ENCODE measurements at places on chromosomes 4 and X.
A peak's percentile ranks its signal among the peaks of the same experiment; 100 is the strongest.

GRCh38 chr4:98929341-98930267 is 671 bp upstream of the EIF4E start:
- DNase-seq: peak; percentile 69

- DNase-seq: peak; percentile 41
Measured at GRCh38 chr4:78720994-78721677, 55.0 kb upstream of the BMP2K start.

DNA sequence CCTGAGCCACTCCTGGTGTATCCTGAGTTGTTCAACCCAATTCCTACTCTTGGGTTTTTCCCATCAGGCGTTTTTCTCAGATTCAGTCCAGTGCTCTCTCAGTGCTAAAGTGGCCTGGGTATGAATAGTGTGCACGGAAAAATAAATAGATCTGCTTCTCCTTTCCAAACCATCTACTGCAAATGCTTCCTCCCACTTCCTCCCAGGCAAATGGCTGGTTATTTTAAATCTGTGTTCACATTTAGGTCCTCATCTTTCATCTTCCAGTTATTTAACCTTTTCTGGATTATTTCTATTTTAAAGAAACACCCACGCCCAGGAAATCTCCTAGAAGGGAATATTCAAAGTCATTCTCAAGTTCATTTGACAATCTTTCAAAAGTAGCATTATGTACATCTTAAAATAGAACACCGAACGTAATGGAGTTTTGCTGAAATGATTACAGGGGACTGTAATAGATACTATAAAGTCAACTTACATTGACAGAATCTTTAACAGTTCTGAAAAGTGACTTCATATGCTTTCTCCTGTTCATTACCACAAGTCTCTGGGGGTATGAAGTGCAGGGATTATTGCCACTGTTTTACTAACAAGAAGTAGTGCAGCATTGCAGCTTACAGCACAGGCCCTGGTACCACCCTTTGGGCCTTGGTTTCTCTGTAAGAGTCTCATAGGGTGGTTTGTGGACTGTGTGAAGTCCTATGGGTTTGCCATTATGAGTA is 66.3 kb downstream of the MED28 start:
- DNase-seq: no peak

DNA sequence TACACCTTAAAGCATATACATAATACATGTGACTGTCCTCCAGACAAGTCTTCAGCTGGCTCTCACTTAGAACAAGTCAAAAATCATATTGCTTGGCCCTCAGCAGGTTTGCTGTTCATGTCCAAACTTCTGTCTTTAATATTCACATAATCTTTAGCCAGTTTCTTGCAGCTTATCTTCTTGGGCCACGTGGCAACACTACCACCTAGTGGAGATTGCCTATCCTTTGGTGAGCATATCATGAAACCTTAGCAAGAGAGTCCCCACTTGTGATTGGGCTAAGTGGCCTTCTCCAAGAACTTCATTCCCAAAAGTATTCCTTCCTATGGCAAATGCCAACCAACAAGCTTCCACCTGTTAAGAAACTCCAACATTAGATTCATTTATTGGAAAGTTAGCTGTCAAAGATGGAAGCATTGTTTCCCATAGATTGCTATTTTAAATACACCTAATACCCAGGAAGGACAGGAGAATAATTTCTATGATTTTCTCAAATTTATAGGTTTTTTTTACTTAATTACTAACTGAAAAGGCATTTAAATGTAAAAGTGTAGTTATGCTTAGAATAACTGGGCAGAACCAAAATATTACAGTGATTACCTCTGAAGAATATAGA is 231.9 kb upstream of the INTU start:
- DNase-seq: peak; percentile 19

DNA sequence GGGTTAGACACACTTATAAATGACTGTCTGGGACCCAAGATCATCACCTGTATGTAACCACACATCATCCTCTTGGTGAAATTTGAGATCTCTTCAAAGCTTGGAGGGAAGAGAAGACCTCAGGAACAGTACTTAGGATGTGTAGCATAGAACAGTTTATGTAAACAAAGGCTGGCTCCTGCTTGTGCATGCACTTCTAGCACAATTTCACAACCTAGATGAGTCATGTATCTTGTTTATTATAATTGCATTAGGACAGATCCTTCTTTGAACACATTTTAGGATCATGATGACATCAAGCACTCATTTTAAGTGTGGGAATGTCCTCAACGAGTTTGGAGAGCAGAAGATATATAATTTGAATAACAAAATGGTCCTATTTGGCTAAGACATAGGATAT is 26.3 kb upstream of the ZMAT1 start:
- DNase-seq: no peak

- no peak for DNase-seq
Measured at GRCh38 chrX:30343206-30343605, 34.0 kb upstream of the NR0B1 start.

- DNase-seq: no peak
Measured at GRCh38 chr4:6892190-6892908, 17.3 kb upstream of the TBC1D14 start.
